GM13976 (cell line): ENCODE measurements at places on chromosomes 3 and 15.

- DNase-seq: no peak
Measured at GRCh38 chr15:74884428-74885223, 5.2 kb upstream of the MPI start.

DNA sequence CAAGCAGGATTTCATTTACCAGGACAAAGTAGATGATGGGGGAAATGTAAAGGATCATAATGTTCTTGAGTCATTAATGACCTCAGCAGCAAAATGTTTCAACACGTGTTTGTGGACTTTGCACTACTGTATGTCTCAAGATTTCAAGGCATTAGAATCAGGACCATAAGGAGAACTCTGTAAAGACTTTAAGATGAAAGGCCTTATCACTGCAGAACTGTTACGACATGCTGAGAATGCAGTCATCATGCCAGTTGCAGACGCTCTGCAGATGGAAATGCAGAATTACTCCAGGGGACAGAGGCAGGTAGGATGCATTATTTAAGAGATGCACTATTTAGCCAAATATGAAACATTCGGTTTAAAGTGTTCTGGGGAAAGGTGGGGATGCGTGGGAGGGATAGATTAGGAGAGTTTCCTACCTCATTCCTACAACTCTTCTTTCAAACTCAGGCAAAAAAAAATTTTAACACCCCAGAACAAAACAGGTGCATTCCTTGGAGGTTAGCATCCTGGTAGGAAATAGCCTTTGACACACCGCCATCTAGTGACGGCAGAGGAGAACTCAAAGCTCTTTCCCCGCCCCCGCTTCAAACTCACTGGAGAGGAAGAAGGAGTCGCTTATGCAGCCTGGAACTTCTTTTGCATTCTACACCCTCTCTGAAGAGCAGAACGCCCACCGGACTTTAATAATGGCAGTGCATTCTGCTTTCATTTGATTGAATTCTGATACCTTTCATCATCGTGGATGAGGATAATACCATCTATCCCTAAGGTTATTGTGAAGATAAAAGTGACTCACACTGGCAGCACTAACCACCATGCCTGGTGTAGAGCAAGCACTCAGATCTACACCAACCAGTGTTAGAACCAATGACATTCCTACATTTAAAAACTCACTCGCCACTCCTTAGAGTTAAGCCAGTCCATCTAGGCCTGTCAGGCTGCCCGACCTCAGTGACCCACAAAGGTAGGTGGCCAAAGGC lies 43.1 kb upstream of the TOPAZ1 start:
- peak; percentile 81 for DNase-seq

DNA sequence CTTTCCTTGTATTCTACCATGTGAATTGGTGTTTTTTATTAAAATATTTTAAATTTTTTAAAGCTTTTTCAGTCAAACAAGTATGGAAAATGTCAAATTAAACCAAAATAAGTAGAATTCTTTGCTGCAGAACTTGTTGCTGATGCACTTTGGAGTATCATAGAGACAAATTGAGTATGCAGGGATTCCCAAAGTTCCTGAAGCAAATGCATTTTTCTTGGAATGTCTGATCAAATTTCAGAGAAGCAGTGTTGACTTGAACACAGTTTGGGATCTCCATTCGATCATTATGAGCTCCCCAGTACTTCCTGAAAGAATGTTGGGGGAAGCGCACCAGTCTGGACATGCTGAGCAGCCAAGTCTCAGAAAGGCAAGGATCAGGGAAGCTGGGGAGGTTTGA lies 517.8 kb upstream of the CFAP20DC start:
- DNase-seq: no peak

DNA sequence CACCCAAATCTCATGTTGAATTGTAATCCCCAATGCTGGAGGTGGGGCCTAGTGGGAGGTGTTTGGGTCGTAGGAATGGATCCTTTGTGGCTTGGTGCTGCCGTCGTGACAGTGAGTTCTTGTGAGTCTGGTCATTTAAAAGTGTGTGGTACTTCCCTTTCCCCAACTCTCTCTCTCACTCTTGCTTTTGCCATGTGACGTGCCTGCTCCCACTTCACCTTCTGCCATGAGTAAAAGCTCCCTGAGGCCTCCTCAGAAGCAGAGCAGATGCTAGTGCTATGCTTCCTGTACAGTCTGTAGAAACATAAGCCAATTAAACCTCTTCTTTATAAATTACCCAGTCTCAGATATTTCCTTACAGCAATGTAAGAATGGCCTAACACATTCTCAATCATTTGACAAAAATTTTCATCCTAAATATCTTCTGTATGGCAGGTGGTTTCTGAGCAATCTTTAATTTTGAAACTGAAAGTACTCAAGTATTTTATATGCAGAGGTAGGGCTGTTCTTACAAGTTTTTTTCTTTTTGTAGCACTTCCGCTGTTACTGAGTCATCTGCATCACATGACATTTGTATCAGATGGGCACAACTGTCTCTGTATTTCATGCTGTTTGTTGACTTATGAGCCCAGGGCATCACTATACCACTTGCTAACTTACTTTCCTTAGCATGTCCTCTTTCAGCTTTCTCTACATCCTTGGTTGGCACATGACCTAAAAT lies 8.8 kb downstream of the RPL39L start:
- DNase-seq: peak; percentile 46

DNA sequence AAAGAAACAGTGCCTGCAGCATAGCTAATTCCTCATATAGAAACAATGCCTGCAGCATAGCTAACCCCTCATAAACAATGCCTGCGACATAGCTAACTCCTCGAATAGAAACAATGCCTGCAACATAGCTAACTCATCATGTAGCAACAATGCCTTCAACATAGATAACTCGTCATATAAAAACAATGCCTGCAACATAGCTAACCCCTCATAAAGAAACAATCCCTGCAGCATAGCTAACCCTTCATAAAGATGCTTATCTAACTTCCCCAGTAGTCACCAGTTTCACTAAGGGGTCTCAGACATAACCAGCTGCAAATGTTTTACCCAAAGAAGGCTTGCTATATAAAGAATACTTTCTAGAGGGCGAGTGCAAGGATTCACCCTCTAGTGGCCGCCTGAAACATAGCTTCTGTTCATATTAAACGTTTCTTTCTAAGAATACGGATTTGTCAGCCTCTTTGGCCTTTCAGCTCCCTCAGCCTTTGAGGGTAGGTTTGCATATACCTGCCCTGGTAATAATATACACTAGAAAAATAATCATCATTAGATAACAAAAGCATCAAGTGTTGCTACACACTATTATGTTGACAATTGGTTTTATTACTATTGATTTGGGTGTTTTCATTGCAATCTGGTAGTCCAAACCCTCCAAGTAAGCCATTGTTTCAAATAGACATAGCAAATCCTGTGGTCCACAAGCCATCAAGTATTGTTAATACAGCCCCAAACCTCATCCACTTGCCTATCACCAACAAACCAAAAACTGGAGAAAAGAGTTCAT lies 44.4 kb upstream of the FAN1 start:
- peak; percentile 39 for DNase-seq

DNA sequence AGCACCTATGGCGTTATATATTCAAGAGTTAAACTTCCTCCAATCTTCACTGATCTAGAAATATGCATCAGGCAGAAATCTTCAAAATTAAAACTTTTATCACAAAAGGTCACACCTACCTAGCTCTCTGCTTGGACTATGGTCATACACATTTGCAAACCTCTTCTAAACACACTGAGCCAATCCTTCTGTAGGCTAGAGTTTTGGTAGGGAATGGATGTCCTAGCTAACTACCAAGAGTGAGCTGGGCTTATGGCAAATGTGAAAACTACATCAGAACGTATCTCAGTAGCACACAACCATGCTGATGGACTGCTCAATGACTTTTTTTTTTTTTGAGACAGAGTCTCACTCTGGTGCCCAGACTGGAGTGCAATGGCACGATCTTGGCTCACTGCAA lies 29.6 kb downstream of the SETD2 start:
- no peak for DNase-seq

- DNase-seq: no peak
Measured at GRCh38 chr15:34782901-34783300, 12.4 kb downstream of the ACTC1 start.

GRCh38 chr3:7075117-7075516 lies 214.2 kb downstream of the GRM7 start:
- no peak for DNase-seq

DNA sequence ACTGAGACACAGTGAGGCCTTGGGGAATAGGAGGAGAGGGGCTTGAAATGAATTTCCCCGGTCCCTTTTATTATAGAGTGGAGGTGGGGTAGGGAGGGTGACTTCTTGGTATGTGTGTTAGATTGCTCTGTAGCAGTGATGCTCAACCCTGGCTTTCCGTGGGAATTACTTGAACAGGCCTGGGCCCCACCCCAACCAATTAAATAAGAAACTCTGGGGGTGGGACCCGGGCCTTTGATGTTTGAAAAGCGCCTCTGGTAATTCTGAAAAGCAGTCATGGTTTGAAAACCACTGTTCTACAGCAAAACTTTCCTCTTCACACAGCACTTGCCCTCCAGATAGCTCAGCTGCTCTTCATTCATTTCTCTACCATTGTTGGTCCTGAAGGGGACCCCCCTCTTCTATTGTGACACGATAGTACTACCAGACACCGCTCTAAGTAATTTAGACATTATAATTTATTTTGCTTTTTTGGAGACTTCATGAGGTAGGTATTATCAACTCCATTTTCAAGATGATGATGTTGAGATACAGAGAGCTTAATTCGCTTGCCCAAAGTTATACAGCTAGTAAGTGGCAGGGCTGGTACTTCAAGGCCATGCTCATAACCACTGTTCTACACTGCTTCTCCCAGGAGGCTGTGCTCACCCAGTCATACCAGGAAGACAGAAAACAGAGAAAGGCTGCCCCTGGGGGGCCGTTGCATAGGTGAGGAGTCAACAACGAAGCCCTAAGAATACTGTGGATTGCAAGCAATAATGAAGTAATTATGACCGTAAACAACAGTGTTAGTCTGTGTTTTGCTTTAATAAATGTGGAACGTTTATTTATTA lies 176.2 kb downstream of the PEX5L start:
- no peak for DNase-seq

GRCh38 chr15:74383695-74384565 lies 16.5 kb upstream of the CYP11A1 start:
- peak; percentile 87 for DNase-seq

GRCh38 chr15:27787931-27788330 lies 311.2 kb downstream of the OCA2 start:
- no peak for DNase-seq

- DNase-seq: no peak
Measured at GRCh38 chr15:83977992-83978391, 257.6 kb upstream of the GOLGA6L4 start.

DNA sequence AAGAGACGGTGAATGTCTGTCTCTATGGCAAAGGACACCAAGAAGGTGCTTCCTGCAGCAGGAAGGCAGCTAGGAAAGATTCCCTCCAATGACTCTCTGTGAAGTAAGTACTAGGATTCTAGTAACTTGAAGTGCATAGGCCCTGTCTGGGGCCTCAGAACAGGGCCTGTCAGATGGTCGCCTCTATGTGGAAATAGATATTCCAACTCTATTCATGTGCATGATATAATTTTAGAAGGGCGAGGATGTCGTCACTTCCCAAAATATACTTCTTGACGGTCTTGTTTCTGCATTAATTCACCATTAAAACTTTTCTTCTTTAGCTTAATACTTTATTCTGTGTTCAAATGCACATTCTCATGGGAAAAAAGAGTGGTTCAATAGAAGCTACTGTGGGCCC lies 167.0 kb downstream of the TLE3 start:
- no peak for DNase-seq

- no peak for DNase-seq
Measured at GRCh38 chr3:79766496-79767193, 1.2 kb downstream of the ROBO1 start.

- no peak for DNase-seq
Measured at GRCh38 chr3:194999491-194999890, 271.5 kb downstream of the XXYLT1 start.

- no peak for DNase-seq
Measured at GRCh38 chr3:27114129-27114528, 255.1 kb downstream of the NEK10 start.

DNA sequence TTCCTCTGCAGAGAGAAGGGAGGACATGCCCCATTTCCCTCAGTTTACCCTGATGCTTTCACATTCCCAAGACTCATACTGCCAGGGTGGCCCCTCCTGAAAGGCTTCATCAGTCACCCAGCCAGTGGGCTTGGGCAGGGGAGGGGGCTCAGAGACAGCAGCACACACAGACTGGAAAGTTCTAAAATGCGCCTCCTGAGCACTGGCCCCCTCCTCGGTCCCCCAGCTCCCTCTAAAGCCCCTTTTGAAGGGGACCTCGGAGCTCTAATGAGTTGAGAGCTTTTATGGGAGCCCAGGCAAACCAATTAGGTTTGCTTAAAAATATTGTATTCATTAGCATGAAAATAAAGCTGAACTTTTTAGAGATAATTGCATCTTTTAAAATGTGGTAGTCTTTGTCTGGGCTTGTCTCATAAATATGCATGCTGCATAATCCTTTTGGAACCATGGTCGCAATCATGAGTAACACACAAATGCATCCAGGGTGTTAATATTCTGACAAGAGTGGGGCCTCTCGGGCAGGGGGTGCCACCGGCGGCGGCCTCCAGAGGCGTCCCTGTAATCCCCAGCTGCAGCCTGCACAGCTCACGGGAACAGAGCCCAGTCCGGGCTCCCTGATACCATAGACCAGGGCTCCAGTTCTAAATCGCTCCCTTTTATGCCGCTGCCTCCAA lies 78.5 kb downstream of the RPLP1 start:
- DNase-seq: no peak
